Muscle of leg (tissue), 16 donors: ENCODE measurements at places on chromosomes 12 and 14.

DNA sequence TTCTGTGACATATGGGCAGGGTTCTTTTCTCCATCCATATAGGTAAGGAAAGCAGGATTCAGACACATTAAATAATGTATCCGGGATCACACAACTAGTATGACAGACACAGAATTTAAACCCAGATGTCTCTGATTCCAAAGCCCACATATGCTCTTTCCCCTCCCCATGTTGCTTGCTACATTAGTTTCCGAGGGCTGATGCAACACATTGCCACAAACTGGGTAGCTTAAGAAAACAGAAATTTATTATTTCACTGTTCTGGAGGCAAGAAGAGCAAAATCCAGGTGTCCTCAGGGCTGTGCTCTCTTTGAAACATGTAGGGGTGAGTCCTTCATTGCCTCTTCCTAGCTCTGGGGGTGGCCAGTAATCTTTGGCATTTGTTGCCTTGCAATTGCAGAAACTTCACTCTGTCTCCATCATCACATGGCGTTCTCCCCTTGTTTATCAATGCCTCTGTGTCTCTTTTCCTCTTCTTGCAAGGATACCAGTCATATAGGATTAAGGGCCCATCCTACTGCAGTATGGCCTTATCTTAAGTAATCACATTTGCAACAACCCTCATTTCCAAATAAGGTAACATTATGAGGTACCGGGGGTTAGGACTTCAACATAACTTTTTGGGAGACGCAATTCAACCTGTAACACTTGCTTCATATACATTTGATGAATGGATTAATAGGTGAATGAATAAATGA is 83.0 kb upstream of the CCND2 start:
- no peaks in the 10 kb centered on the region for H3K36me3 ChIP-seq
- no peak for DNase-seq
- no peaks in the 10 kb centered on the region for H3K4me1 ChIP-seq
- H3K4me3 ChIP-seq: no peak overlapping the region

- H3K27me3 ChIP-seq: no peaks in the 10 kb centered on the region
- H3K36me3 ChIP-seq: no peaks in the 10 kb centered on the region
- peak overlapping the region; percentile 90 for H3K27ac ChIP-seq
- H3K4me3 ChIP-seq: no peak overlapping the region
- DNase-seq: no peak
- H3K4me1 ChIP-seq: peaks cover 92% of the 10 kb centered on the region
Measured at GRCh38 chr14:76954394-76955190, 73.9 kb downstream of the IRF2BPL start.

- no peaks in the 10 kb centered on the region for H3K4me1 ChIP-seq
- H3K4me3 ChIP-seq: no peak overlapping the region
- no peak overlapping the region for H3K27ac ChIP-seq
- H3K36me3 ChIP-seq: peaks cover 19% of the 10 kb centered on the region
- no peaks in the 10 kb centered on the region for H3K27me3 ChIP-seq
Measured at GRCh38 chr12:6884539-6884938, 11.4 kb upstream of the SPSB2 start.

DNA sequence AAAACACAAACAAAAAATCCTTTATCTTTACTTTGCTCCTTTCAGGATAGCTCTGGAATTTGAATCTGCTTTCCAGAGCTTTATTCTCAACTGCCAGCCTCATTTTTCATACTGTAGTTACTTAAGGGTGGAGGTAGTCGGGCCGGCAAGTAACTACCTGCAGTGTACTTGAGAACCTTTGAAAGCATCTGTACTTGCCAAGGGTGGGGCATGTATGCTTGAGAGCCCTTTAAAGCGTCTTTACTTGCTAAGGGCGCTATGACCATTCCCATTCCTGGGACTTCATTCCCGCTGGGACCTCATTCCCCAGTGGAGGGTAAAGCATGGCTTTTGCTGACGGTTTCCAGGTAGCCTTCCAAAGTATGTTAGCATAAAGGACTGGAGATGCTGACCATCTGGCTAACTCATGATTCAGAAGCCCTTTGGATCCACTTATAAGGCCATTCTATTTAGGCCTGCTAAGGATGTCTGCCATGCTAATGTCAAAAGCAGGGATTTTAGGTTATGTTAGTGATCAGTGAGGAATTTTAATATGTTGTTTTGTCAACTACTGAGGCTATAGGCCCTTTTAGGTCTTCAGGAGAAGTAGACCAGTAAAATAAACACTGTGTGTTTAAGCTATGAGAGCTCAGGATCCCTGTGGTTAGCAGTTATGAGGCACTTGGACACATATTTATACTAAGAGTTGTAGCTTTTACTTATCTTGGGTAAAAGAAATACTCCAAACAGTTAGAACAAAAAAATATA is 74.9 kb downstream of the CRADD start:
- H3K27ac ChIP-seq: no peak overlapping the region
- no peaks in the 10 kb centered on the region for H3K27me3 ChIP-seq
- H3K4me3 ChIP-seq: no peak overlapping the region
- H3K4me1 ChIP-seq: no peaks in the 10 kb centered on the region
- no peaks in the 10 kb centered on the region for H3K36me3 ChIP-seq

DNA sequence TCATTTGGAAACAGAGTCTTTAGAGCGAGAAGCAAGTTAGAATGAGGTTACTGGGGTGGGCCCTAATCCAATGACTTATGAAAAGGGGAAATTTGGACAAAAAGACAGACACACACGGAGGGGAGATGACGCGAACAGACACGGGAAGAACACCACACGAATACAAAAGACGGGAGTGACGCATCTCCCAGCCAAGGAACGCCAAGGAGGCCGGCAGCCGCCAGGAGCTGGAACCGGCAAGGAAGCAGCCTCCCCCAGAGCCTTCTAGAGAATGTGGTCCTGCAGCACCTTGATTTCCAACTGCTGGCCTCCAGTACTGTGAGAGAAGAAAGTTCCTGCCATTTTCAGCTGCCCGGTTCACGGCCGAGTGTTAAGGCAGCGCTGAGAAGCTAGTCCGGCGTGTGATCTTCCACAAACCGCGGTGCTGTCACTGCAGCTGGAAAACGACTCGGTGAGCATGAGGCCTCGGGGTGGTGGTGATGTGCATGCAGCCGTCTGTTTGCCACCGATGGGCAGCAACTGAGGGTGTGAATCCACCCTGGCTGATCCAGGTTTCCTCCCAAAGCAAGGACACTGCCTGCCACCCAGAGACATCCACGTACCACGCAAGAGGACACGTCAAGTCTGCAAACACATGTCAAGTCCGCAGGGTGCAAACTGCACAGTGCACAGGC is 124.5 kb downstream of the NCOR2 start:
- no peak for DNase-seq
- H3K27ac ChIP-seq: no peak overlapping the region
- no peaks in the 10 kb centered on the region for H3K27me3 ChIP-seq
- H3K4me3 ChIP-seq: no peak overlapping the region
- H3K36me3 ChIP-seq: peaks cover 62% of the 10 kb centered on the region

DNA sequence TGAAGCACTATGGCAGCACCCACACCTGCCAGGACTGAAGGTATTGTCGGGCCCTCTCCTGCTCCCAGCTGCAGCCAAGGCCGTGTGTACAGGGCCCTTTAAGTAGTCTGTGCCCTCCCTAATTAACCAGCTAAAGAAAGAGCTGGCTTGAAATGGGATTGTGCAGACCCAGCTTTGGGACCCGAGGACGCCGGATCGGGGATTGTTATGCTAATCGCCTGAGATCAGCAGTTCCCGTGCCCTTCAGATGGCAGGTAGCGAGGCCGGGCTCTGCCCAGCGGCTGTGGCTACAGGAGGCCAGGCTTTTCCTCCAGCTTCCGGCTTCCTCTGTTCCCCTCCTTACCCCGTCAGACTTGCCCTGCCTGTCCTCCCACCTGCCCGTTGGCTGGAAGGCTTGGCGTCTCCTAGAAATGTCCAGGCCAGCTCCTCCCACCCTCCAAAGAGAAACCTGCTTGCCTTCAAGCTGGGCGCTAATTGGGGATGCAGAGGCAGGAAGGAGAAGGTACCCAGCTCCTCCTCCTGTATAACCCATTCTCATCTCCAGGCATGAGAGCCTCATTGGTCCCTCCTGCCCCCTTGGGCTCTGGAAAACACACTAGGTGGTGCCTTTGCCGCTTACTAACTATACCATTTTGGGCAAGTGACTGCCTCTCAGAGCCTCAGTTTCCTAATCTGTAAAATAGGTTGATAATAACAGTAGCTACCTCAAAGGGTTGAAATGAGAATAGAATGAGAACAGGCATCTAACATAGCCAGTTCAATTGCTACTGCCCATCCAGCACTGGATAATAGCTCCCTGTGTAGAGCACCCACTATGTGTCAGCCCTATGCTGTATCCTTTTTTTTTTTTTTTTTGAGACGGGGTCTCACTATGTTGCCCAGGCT is 25.8 kb upstream of the MSI1 start:
- no peak overlapping the region for H3K27ac ChIP-seq
- H3K27me3 ChIP-seq: peaks cover 28% of the 10 kb centered on the region
- no peaks in the 10 kb centered on the region for H3K4me1 ChIP-seq
- DNase-seq: no peak
- H3K4me3 ChIP-seq: no peak overlapping the region

DNA sequence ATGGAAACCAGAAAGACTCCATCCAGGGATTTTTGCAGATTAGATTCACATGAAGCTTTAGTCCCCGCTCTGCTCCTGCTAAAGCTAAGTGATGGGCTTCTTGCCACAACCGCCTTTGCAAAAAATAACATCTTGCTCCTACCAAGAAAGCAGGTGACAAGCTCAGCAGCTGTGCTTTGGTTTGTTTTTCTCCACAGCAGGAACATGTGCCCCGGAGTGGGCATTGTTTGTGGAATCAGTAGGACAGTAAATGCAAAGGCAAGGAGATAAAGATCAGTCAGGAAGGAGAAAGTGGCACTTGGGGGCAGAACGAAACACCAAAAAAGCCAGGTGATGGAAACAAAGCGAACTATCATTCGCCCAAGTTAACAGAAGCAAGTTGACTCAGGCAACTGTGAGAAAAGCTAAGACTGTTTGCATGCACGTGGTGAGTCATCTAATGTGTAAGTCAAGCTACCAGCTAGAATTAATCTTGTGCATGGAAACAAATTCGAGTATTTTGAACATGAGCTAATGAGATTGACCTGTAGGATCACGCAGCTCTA is 165.5 kb upstream of the PLXNC1 start:
- no peaks in the 10 kb centered on the region for H3K36me3 ChIP-seq
- no peaks in the 10 kb centered on the region for H3K27me3 ChIP-seq
- peaks cover 17% of the 10 kb centered on the region for H3K4me1 ChIP-seq
- H3K4me3 ChIP-seq: no peak overlapping the region

DNA sequence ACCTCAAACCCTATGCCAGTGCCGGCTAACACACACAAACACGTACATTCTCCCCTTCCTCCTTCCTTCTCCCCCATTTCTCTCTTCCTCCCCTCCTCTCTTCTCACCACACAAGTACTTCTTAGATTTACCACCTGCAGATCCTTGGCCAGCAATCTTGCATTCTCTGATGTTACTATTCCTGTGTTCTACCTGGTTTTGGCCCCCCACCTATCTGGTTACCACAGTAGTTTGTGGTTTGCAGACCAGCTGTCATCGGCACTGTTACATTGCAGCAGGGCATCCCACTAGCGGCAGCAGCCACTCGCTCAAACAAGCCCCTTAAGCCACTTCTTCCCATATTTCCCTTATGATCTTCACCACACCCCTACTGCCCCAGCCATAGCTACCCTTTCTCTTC is 3.9 kb downstream of the ABHD4 start:
- no peaks in the 10 kb centered on the region for H3K27me3 ChIP-seq
- peaks cover 46% of the 10 kb centered on the region for H3K36me3 ChIP-seq
- peaks cover 12% of the 10 kb centered on the region for H3K4me1 ChIP-seq
- DNase-seq: no peak

- H3K27ac ChIP-seq: no peak overlapping the region
- DNase-seq: no peak
- H3K27me3 ChIP-seq: peaks cover 2% of the 10 kb centered on the region
- no peaks in the 10 kb centered on the region for H3K36me3 ChIP-seq
Measured at GRCh38 chr12:121874071-121874470, 14.5 kb upstream of the PSMD9 start.

- no peaks in the 10 kb centered on the region for H3K4me1 ChIP-seq
- H3K27me3 ChIP-seq: peaks cover 2% of the 10 kb centered on the region
- H3K36me3 ChIP-seq: no peaks in the 10 kb centered on the region
- no peak for DNase-seq
- H3K4me3 ChIP-seq: no peak overlapping the region
Measured at GRCh38 chr12:31736472-31736871, 7.7 kb upstream of the AMN1 start.

GRCh38 chr12:104524034-104524832 is 67.5 kb downstream of the CHST11 start:
- H3K27ac ChIP-seq: no peak overlapping the region
- no peaks in the 10 kb centered on the region for H3K27me3 ChIP-seq
- peaks cover 25% of the 10 kb centered on the region for H3K4me1 ChIP-seq

- H3K36me3 ChIP-seq: no peaks in the 10 kb centered on the region
- DNase-seq: peak; percentile 53
- H3K4me1 ChIP-seq: peaks cover 29% of the 10 kb centered on the region
- no peaks in the 10 kb centered on the region for H3K27me3 ChIP-seq
- no peak overlapping the region for H3K4me3 ChIP-seq
Measured at GRCh38 chr14:68707482-68707881, 85.4 kb downstream of the ZFP36L1 start.

- no peak overlapping the region for H3K27ac ChIP-seq
- no peaks in the 10 kb centered on the region for H3K36me3 ChIP-seq
- DNase-seq: peak; percentile 3
- no peaks in the 10 kb centered on the region for H3K27me3 ChIP-seq
- H3K4me3 ChIP-seq: no peak overlapping the region
Measured at GRCh38 chr12:117774941-117775775, 193.6 kb downstream of the KSR2 start.

- H3K4me1 ChIP-seq: no peaks in the 10 kb centered on the region
- no peak overlapping the region for H3K4me3 ChIP-seq
- no peaks in the 10 kb centered on the region for H3K36me3 ChIP-seq
Measured at GRCh38 chr12:64180951-64181350, 41.1 kb downstream of the KICS2 start.

DNA sequence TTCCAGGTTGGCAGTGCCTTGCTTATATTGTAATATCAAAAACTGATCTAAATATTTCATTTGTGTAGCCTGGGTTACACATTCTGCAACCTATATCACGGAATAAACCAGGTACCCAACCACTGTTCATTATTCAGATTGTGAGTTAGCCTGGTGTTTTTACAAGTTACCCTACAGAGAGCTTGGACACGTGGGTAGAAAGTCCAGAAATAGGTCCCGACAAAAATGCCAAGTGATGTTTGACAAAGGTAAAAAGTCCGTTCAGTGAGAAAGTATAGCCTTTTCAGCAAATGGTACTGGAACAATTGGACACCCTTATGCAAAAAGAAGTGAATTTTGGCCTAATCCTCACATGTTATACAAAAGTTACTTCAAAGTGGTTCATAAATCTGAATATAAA is 17.6 kb upstream of the EVL start:
- no peak overlapping the region for H3K27ac ChIP-seq
- no peaks in the 10 kb centered on the region for H3K36me3 ChIP-seq
- DNase-seq: no peak
- H3K4me3 ChIP-seq: no peak overlapping the region

GRCh38 chr14:37551119-37551518 is 43.9 kb downstream of the FOXA1 start:
- no peaks in the 10 kb centered on the region for H3K4me1 ChIP-seq
- H3K4me3 ChIP-seq: no peak overlapping the region
- no peak for DNase-seq

DNA sequence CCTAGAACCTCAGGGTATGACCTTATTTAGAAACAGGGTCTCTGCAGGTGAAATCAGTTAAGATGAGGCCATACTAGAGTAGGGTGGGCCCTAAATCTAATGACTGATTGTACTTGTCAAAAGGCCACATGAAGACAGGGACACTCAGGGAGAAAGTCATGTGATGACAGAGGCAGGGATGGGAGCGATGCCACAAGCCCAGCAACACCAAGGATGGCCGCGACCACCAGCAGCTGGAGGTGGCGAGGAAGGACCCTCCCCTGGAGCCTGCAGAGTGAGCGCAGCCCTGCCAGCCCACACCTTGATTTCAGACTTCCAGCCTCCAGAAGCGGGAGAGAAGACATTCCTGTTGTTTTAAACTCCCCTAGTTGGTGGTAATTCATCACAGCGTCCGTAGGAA is 199.9 kb downstream of the PHETA1 start:
- H3K4me3 ChIP-seq: no peak overlapping the region
- DNase-seq: no peak
- no peaks in the 10 kb centered on the region for H3K36me3 ChIP-seq
